Stimulated activated naive CD4-positive, alpha-beta T cell treated with Interleukin-2 at 50 U/mL for 16 hours (primary cell): ENCODE measurements at places on chromosomes 16 and 17.
A peak's percentile ranks its signal among the peaks of the same experiment; 100 is the strongest.

DNA sequence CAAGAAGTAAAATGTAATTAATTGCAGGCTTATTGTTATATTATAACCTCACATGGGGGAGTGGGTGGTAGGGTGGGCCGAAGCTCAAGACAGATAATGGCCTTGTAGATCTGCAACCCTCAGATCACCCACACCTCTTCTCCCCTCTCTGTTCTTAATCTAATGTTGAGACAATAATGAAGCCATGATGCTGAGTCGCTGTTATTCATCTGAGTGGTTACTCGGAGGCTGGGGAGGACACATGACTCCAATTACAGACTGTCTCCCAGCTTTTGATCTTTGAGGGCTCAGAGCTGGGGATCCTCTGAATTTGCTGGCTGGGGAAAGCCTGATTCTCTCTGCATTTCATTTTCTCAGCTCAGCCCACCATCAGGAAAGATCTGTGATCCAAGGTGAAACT, 275.3 kb downstream of the SHISA9 start:
- no peak for DNase-seq

DNA sequence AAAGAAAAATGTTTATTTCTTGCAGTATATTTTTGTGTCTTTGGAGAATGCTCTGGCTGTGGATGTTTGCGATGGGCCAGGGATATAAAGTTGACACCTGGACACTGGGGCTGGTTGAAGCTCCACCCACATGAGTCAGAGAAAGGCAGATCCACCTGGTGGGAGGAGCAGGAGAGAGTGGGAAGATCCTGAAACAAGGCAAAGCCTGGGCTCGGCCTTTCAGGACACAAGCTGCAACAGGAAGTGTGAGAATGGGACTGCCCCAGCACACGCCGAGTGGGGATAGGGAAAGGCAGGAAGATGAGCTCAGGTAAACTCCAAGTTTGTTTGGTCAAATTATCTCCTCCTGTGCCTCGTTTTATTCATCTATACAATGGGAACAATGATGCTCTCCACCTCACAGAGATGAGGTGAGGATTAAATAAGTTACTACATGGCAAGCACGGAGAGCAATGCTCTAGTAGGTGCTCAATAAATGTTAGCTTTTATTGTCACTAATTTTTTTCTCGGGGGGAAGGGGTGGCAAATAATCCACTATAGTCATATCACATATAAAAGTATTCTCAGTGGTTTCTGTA, 21.4 kb upstream of the PITPNM3 start:
- no peak for DNase-seq

GRCh38 chr17:31738996-31739699, 119.9 kb downstream of the COPRS start:
- DNase-seq = no peak

DNA sequence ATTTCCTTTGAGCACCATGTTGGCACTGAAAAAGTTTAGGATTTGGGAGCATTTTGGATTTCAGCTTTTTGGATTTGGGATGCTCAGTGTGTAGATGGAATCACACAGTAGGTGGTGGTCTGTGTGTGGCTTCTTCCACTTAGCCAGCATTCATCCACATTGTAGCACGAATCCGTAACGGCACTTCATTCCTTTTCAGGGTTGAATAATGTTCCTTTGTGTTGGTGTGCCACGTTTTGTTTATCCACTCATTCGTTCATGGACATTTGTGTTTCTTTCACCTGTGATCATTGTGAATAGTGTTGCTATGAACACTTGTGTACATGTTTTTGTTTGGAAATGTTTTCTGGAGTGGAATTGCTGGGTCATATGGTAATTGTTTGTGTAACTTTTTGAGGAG, 85.1 kb downstream of the RAP1GAP2 start:
- no peak for DNase-seq

GRCh38 chr16:84209989-84210388, 19.0 kb downstream of the ADAD2 start:
- no peak for DNase-seq

- DNase-seq = peak; percentile 21
These were observed at the start of gene ADORA2B for GRCh38 chr17:15944759-15945526. TSS of gene ADORA2B (plus strand) at chr17:15945130. CDS start at chr17:15945249, 119 bp downstream.

DNA sequence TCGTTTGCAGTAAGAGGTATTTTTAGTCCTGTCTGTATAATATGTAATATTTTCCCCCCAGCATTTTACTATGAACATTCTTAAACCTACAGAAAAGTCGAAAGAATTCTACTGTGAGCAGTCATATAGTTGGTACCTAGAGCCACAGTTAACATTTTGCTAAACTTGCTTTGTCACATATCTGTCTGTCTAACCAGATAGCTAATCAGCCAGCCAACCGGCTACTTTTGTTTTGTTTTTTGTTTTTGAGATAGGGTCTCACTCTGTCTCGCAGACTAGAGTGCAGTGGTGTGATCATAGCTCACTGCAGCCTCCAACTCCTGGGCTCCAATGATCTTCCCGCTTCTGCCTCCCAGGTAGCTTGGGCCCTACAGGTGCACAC, 73.3 kb downstream of the ABCC1 start:
- DNase-seq = no peak

DNA sequence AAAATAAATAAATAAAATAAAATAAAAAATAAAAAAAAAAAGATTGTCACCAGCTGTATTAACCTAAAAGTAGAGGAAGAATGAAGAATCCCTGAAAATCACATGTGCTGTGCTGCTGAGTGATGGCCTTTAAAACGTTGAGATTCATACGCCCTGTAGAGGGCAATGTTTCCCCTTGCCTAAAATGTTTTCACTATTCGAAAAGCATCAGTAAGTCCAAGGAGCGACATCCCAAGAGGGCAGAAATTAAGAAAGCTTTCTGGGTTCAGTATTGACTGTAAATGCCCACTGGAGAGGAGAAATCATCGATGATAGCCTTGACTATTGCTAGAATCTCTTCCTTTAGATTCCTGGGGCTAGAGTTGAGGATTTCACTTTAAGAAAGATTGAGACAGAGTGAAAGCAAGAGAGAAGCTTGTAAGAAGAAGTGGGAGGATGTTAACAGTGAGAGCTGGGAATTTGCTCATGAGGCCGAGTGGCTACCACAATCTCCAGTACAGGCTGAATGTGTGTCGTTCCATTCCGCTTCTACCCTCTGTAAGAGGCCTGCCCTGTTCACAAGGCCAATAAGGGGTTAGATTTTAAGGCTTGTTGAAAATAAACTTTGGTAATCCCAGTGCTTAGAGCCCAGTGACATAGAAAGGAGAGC, 170.8 kb upstream of the FAM20A start:
- DNase-seq = no peak

DNA sequence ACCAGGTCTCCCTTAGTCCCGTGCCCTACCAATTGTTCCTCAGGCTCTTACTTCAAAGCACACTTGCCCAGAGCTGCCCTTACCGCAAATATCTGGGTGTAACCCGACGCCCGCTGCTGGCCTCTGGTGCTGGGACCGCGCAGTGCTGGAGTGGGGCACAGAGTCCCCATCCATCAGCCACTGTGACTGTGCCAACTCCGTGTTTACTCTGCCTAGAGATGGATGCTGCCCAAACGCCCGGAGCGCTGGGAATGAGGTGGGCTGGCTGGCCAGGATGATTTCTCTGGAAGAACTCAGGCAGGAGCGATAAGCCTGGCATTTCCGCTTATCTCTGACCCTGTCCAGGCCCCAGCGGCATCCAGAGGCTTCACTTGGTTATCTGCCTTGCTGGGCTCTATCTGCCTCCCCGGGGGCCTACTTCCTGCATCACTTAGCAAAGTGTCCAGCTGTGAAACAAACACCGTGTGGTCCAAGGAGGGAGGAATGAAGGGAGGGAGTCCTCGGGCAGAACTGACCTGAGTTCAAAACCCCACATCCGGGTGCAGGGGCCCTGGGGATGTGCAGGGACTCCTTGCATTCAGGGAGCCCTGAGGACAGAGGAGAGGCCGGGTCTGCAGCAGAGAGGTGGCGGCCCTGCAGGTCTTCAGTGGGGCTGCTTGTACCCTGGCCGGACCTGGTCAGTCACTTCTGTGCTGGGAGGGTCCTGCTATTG, 9.4 kb upstream of the MYLK3 start:
- DNase-seq = no peak

GRCh38 chr16:57911743-57912142, 59.2 kb downstream of the CNGB1 start:
- DNase-seq = no peak

- no peak for DNase-seq
These were observed 2.6 kb downstream of the CDH5 start for GRCh38 chr16:66369055-66369592.

DNA sequence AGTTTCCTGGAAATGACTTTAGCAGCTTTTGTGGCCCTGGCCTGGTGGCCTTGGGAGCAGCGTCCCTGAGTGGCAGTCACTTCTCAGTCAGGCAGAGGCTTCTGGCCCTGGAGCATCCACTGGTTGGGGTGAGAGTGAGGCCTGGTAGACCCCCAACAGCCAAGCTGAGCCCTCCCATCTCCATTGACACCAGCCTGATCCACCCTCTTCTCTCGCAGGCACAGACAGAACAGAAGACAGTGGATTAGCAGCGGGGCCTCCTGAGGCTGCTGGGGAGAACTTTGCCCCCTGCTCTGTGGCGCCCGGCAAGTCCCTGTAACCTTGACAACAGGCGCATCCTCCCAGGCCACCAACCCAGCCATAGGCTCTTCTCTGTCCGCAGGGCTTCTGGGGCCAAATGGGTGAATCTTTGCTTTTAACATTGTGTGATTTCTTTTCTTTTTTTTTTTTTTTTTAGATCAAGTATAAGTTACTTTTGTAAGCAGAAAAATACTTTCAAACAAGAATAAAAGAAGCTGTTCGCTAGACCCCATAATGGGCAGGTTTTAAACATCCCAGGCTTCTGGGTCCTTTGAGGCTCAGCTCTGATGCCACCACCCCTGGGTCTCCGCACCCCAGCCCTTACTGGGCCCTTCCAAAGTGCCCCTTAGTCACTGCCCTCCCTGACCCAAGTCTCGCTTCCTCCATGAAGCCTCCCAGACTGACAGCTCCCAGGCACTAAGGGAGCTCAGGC, 12.7 kb upstream of the FLYWCH1 start:
- DNase-seq = no peak

GRCh38 chr16:81923296-81923695, 88.0 kb downstream of the SDR42E1 start:
- no peak for DNase-seq

GRCh38 chr16:90046971-90047713, 27.9 kb upstream of the DBNDD1 start:
- DNase-seq = no peak

DNA sequence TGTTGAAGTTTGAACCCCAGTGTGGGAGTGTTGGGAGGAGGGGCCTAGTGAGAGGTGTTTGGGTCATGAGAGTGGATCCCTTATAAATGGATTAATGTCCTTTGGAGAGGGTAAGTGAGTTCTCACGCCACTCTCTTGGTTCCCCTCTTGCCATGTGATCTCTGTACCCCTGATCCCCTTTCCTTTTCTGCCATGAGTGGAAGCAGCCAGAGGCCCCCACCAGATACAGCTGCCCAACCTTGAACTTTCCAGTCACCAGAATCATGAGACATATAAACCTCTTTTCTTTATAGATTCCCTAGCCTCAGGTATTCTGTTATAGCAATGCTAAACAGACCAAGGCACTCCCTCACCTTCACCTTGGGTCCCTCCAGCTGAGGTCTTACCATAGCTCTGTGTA, 7.4 kb downstream of the SLC6A2 start:
- no peak for DNase-seq

DNA sequence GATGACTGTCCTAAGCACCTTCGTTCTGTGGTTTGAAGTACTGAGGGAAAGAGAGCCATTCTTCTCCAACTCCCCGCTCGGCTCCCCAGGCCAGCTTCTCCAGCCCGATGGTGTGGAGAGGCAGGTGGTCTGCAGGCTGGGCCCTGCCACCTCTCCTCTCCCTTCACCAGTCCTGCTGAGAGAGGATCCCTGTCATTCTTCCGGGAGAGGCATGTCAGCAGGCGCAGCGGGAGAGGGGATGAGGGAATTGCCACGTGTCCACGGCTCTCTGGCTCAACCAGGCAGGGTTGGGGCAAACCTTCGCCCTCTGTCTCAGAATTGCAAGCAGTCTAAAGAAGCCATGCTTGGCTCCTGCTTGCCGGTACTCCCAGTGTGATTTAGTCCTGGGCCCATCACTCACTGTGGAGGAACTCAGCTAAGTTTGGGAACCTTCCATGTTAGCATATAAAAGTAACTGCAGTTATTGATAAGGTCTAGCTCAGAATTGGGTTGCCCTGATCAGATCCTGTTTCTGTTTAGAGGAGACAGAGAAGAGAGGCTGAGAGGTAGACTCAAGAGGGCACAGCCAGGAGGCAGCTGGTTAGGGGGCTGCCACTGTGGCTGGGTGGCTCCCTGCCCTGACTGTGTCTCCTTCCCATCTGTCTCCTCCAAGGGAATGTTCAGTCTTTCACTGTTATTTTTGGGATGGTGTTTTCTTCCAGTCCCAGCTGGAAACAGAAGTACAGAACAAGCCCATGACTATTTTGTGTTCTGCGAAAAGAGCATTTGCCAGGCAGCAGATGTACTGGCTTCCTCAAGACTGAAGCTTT, 17.4 kb downstream of the HS3ST3B1 start:
- DNase-seq = no peak

DNA sequence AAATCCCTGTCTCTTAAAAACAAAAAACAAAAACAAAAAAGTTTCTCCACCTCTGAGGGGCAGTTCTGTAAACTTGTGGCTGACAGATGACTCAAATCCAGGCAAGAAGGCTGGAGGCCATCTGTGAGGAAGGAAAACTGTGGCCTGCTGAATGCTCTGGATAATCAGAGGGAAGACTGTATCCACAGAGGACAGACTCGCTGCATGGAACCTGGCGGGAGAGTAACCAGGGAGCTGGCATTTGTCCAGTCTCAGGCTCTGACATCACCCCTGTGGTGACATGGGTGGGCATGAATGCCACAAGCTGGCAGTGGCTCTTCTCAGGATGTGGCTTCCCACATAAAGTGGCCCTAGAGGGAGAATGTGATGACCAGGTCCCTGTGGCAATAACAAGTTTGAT, 2.8 kb upstream of the KSR1 start:
- DNase-seq = no peak
